ENCODE measurements at places on chromosomes 4 and X.

DNA sequence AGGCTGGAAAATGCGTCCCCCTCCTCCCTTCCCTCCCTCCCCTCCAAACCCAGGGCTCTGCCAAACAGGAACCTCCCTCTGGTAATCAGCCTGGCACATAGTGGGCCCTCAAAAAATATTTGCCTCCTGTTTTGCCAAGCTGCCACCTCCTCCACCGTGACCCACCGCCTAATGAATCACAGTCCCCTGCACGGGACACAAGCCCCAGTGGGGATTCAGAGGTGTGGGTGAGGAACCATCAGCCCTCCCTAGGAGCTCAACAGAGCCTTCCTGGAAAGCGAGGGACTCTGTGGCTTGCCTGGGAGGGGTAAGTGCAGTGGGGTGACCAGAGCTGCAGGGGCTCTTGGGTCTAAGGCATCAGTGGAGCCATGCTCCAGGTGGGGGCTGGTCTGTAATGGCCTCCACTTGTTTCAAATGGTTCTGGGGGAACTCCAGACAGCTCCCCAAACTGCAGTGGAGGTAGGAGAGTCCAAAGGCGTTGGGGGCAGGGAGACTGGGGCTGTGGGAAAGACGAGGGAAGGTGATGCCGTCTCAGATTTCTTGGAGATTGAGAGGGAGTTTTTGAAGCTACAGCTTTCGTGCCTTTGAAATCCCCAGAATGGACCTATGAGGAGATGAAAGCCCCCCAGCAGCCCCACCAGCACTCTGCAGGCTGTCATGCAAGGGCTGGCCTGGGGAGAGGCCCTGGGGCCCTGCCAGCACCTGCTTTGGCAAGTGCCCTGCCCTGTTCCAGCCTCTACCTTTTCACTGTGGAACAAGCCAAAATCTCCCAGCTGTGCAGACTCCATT, 1.0 kb upstream of the PPP2R2C start:
- no peak for DNase-seq

DNA sequence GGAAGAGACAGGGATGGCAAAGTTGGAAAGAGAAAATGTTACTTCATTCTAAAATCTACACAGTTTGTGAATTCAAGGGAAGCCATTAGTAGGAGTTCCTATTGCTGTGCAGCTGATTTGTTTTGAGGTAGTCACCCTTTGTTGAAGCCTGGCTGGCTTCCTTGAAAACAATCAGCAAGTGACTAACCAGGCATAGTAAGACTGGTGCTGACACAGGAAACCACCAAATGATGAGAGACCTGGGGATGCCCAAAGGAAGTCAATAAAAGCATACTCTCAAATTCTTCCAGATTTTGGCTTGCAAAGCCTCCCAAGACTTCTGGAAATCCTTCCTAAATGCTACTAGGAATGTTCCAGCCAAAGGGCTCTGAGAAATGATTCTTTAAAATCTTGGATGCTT, 23.9 kb upstream of the PRDM8 start:
- peak; percentile 54 for DNase-seq

- DNase-seq = no peak
Measured at GRCh38 chr4:304969-305680, at the start of gene ZNF732. TSS of gene ZNF732 (minus strand) at chr4:305474. CDS start at chr4:305310, 164 bp downstream.

DNA sequence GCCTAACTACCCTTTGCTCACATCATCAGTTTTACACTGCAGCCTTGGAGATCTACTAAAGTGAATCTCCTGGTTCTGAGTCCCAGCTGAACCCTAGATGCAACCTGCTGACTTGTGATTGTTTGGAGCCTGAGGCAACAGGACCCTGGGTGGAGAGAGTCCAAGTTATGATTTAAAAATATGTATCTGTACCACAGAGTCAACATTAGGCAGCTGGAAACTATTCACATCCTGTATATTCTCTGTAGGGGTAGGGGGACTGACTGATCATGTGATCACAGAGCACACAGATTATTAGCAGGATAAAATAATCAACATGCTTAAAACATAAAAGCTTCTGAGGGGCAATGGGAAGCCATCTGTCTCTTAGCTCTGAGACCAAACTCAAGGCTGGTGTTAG, 52.1 kb downstream of the CT47B1 start:
- no peak for DNase-seq

GRCh38 chr4:103136671-103137445, 37.2 kb upstream of the BDH2 start:
- no peak for DNase-seq

- no peak for DNase-seq
Measured at GRCh38 chrX:15606136-15606535, 5.4 kb upstream of the ACE2 start.

Data from immature natural killer cell (primary cell).